ENCODE measurements at places on chromosomes 7 and 10.

DNA sequence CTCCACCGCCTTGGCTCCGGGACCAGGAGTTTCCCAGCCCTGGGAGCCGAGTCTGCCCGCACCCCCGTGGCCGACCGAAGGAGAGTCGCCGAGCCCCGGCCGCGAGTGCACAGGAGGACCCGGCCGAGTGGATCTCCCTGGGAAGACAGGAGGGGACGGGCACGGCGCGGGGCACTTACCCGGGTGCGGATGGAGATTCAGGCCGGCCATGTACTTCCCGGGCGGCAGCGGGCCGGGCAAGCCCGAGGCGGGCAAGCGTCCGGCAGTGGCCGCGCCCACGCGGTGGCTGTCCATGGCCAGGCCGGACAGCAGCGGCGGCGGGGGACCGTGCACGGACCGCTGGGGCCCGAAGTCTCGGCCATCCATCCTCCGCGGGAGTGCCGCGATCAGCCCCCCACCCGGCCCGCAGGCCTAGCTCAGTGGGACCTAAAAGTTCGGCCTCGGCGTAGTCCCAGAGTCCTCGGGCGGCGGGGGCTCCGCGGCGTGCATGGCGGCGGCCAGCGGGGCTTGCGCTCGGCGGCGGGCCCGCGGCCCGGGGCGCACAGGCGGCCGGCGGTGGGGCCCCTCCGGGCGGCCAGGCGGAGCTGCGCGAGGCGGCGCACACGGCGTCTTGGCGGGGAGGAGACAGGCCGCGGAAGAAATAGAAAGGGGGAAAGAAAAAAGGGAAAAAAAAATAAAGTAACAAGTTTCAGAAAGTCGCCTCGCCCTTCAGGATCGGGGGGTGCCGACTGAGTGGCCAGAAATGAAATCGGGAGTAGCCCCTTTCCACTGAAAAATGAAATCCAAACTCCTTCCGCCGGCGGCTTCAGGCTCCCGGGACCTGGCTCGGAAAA lies 2.5 kb downstream of the TNRC18 start:
- peak overlapping the region; percentile 82 for H3K4me3 ChIP-seq
- H3K4me1 ChIP-seq: peaks cover 41% of the 10 kb centered on the region
- no peak overlapping the region for H3K27ac ChIP-seq
- DNase-seq: no peak
- H3K27me3 ChIP-seq: peaks cover 28% of the 10 kb centered on the region
- H3K36me3 ChIP-seq: no peaks in the 10 kb centered on the region

DNA sequence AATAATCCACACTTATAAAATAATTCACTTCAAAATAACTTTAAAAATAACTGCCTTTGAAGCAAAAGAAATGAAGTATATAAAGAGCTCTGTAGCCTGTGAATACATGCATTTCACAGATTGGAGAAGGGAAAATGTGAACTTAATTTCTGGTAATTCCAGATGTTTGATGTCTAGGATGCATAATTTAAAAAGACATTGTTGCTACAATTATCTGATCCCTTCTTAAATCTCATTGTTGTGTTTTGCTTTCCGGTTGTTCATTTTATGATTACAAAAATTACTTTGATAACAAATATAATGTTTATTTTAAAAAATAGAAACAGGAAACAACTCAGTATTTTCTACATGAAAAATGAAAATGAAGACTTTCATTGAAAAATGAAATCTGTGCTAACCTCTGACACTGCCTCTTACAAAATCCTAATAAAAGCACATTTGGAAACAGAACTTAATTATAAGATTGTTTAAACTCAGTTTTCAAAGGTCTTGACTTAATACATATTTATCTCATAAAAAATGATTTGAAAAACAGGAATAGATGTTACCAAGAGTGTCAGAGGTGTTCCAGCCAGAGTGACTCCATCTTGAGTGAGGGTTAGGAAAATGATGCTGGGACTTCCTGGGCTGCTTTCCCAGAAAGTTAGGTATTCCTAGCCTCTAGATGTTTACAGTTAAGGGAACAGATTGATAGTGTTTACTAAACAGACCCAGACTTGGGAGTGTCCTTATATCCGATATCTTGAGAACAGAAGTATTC lies 516.6 kb upstream of the SEMA3D start:
- no peaks in the 10 kb centered on the region for H3K36me3 ChIP-seq
- H3K27ac ChIP-seq: no peak overlapping the region
- H3K27me3 ChIP-seq: no peaks in the 10 kb centered on the region

GRCh38 chr10:70816220-70816894 lies 609 bp downstream of the SGPL1 start:
- H3K4me3 ChIP-seq: peak overlapping the region; percentile 96
- H3K27me3 ChIP-seq: peaks cover 4% of the 10 kb centered on the region
- peak overlapping the region; percentile 78 for H3K27ac ChIP-seq
- no peak for DNase-seq
- H3K4me1 ChIP-seq: peaks cover 39% of the 10 kb centered on the region

DNA sequence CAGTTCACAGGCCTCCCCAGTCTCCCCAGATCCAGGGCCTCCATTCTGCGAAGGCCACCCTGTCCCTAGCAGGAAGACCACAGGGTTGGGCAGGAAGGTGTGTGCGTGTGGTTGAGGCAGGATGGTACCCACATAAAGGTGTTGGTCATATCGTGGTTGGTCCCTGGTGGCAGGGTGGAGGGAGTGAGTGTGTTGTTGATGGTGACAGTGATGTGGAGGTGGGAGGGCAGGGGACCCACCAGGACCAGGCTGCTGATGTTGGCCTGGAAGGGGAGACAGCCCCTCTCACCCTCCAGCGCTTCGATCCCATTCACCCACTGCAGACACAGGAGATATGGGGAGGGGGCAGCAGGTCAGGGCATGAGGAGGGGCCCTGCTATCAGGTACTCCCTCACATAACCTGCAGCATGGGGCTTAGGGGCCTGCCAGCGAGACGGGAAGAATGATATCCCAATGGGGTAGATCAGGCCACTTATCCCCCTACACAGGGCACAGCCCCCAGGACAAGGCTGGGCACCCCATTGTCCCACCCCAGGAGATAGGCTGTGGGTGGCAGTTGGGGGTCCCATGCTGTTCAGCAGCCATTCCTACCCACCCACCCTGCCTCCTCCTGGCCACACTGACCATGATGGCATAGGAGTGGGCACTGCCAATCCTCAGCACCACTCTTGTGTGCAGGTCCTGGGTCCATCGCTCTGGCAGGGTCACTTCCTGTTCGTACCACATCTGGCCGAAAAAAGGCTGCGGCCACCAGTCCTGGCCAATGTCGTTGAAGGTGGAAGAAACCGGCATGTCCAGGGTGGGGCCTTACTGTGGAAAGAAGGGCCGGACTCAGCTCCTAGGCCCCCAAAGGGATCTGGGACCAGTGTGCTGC lies 69.0 kb upstream of the ZNF479 start:
- no peaks in the 10 kb centered on the region for H3K36me3 ChIP-seq
- no peak for DNase-seq
- no peaks in the 10 kb centered on the region for H3K4me1 ChIP-seq

DNA sequence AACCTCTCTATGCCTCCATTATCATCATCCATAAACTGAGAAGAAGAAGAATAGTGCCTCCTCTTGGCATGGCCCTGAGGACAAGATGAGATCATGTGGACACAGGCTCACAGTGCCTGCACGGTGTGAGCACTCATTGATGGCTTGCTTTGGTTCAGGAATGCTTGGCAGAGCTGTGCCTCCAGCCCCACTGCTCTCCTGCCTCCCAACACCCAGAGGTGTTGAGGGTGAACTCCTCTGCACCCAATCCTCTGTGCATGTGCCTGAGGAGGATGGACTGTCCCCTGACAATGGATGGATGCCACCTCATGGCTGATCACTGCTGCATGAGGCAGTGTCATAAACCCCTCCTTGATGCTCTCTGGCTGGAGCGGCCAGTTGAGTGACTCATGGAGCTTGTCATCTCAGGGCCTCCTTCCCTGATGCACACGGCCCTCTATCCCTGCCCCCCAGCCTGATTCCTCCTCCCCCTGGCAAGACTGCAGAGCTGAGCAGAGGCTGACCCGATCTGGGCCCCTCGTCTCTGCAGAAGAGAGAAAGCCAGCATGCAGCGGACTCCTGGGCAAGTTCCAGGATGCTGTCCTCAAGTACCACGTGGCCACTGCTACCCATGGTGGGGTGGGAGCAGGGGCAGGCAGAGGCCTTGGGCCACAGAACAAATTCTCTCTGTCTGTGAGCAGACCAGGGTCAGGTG lies 136.3 kb downstream of the KCNMA1 start:
- H3K27me3 ChIP-seq: peaks cover 2% of the 10 kb centered on the region
- H3K36me3 ChIP-seq: no peaks in the 10 kb centered on the region
- no peak overlapping the region for H3K27ac ChIP-seq
- DNase-seq: no peak

GRCh38 chr7:16581286-16581685 lies 54.7 kb downstream of the LRRC72 start:
- H3K27me3 ChIP-seq: peaks cover 3% of the 10 kb centered on the region
- H3K36me3 ChIP-seq: no peaks in the 10 kb centered on the region
- H3K4me3 ChIP-seq: no peak overlapping the region
- DNase-seq: no peak
- H3K27ac ChIP-seq: no peak overlapping the region

DNA sequence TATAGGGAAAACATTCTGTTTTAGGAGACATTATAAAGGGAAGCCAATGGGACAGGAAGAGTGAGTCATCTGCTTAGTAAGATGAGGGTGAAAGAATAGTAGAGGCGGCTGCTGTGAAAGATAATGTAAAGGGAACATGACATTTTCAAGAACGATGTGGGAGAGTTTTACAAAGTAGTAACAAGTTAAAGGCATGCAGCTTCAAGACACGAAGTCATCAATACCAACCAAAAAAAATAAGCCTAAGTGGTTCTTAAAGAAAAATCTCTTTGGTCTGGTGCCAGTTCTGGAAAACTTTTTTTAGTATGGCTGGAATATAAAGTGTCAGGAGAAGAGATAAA lies 6.1 kb downstream of the GSTO1 start:
- peaks cover 19% of the 10 kb centered on the region for H3K36me3 ChIP-seq
- H3K4me1 ChIP-seq: peaks cover 55% of the 10 kb centered on the region
- DNase-seq: no peak
- no peak overlapping the region for H3K27ac ChIP-seq
- no peaks in the 10 kb centered on the region for H3K27me3 ChIP-seq

GRCh38 chr10:99966306-99966705 lies 43.4 kb downstream of the DNMBP start:
- H3K4me3 ChIP-seq: no peak overlapping the region
- H3K27me3 ChIP-seq: no peaks in the 10 kb centered on the region
- peaks cover 14% of the 10 kb centered on the region for H3K36me3 ChIP-seq
- no peak for DNase-seq
- H3K27ac ChIP-seq: no peak overlapping the region

DNA sequence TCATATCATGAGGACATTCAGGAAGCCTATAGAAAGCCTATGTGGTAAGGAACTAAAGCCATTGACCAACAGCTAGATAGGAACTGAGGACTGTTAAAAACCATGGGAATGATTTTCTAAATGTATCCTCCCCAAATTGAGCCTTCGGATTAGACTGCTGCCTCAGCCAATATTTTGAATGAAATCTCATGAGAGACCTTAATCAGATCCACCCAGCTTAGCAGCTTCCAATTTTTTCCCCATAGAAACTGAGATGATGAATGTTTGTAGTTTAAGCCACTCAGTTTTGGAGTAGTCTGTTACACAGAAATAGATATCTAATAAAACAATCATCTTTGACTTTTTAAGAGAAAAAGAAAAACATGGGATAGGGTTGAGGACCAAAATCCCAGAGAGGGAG lies 292.0 kb downstream of the HPSE2 start:
- no peaks in the 10 kb centered on the region for H3K4me1 ChIP-seq
- no peaks in the 10 kb centered on the region for H3K36me3 ChIP-seq
- H3K27ac ChIP-seq: no peak overlapping the region
- H3K27me3 ChIP-seq: no peaks in the 10 kb centered on the region

DNA sequence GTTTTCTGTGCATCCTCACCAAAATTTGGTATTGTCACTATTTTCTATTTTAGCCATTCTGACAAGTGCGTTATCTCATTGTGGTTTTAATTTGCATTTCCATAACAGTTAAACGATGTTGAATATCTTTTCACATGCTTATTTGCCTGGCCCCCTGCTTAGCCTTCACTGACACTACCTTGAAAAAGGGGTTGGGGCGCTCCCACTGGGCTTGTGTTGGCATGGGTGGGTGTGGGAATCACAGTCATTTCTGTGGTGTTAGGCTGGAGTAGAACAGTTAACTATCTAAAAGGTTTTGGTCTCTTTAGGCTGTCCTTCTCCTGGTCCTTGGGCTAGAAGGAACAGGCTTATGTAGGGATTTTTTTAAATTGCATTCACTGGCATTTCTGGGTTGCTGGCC lies 72.2 kb upstream of the TMEM140 start:
- no peaks in the 10 kb centered on the region for H3K27me3 ChIP-seq
- no peak overlapping the region for H3K27ac ChIP-seq
- no peaks in the 10 kb centered on the region for H3K4me1 ChIP-seq
- no peaks in the 10 kb centered on the region for H3K36me3 ChIP-seq
- DNase-seq: no peak

- no peak overlapping the region for H3K4me3 ChIP-seq
- no peak overlapping the region for H3K27ac ChIP-seq
- H3K27me3 ChIP-seq: peaks cover 4% of the 10 kb centered on the region
- no peaks in the 10 kb centered on the region for H3K4me1 ChIP-seq
- no peak for DNase-seq
These were observed 243.0 kb downstream of the CACNA2D1 start for GRCh38 chr7:82200601-82201000.

DNA sequence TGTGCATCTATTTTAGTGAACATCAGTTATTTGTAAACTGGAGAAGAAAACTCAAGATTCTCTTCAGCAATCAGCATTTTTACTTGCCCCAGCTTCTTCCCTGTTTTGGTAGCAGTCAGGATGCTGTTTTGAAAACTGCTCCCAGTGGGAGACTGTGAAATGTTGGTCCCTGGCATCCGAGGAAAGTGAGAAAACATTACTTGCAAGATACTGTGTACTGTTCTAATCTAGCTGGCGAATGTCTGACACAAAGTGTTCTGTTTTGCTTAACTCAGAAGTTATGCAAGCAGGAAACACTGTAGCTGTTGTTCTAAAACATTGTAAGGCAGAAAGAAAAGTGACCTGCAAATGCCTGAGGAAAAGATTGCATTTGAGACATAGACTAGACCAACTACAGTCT lies 171.8 kb upstream of the POM121L12 start:
- DNase-seq: no peak
- no peak overlapping the region for H3K27ac ChIP-seq
- H3K27me3 ChIP-seq: no peaks in the 10 kb centered on the region
- no peak overlapping the region for H3K4me3 ChIP-seq

DNA sequence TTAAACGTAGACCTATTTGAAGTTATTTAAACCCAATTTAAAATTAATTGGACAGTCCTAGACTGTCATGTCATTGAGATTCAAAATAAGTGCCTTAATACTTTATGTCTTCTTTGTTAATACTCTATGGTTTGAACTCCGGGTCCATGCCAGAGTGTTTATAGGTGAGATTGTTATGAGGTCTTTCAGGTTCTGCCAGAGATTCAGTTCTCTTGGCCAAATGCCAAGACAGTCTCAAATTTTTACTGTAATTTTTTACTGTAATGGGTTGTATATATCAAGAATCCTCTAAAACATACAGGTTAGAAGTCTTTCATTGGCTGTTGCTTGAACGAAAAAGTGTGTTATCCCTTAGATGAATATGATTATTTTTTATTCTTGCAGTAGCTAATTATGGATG lies 3.9 kb downstream of the ADD3 start:
- H3K4me3 ChIP-seq: peak overlapping the region; percentile 21
- no peak for DNase-seq
- peaks cover 2% of the 10 kb centered on the region for H3K27me3 ChIP-seq
- H3K4me1 ChIP-seq: peaks cover 73% of the 10 kb centered on the region
- no peaks in the 10 kb centered on the region for H3K36me3 ChIP-seq

- H3K4me3 ChIP-seq: no peak overlapping the region
- DNase-seq: no peak
- peaks cover 6% of the 10 kb centered on the region for H3K4me1 ChIP-seq
- H3K27me3 ChIP-seq: peaks cover 8% of the 10 kb centered on the region
These were observed 903 bp upstream of the KCNMA1 start for GRCh38 chr10:77638321-77639101.

- peaks cover 9% of the 10 kb centered on the region for H3K36me3 ChIP-seq
- DNase-seq: no peak
- H3K27ac ChIP-seq: no peak overlapping the region
- peaks cover 3% of the 10 kb centered on the region for H3K27me3 ChIP-seq
These were observed 28.9 kb downstream of the RAB11FIP2 start for GRCh38 chr10:118017850-118018249.
